ENCODE measurements at places on chromosomes 7 and 10.

GRCh38 chr7:131462059-131462458 is 94.4 kb downstream of the PODXL start:
- no peak for DNase-seq

DNA sequence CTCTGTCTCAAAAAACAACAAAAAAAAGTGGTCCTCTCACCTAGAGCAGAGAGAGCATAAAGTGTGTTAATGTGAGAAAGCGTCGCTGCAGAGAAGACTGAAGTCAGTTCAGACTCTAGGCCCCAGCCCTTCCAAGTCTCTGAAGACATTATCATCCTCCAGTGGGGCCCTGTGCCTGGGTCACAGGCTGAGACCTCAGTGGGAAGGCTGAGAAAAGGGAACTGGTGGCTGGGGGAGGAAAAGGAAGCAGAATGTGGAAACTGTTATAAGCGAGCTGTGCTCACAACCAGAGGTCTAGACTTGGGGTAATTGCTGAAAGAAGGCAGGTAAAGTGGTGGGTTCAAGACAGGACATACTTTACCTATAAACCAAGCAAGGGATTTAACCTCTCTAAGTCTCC is 4.9 kb upstream of the RRP12 start:
- DNase-seq, result no peak

GRCh38 chr7:71145906-71146901 is 14.3 kb downstream of the GALNT17 start:
- DNase-seq, result no peak

DNA sequence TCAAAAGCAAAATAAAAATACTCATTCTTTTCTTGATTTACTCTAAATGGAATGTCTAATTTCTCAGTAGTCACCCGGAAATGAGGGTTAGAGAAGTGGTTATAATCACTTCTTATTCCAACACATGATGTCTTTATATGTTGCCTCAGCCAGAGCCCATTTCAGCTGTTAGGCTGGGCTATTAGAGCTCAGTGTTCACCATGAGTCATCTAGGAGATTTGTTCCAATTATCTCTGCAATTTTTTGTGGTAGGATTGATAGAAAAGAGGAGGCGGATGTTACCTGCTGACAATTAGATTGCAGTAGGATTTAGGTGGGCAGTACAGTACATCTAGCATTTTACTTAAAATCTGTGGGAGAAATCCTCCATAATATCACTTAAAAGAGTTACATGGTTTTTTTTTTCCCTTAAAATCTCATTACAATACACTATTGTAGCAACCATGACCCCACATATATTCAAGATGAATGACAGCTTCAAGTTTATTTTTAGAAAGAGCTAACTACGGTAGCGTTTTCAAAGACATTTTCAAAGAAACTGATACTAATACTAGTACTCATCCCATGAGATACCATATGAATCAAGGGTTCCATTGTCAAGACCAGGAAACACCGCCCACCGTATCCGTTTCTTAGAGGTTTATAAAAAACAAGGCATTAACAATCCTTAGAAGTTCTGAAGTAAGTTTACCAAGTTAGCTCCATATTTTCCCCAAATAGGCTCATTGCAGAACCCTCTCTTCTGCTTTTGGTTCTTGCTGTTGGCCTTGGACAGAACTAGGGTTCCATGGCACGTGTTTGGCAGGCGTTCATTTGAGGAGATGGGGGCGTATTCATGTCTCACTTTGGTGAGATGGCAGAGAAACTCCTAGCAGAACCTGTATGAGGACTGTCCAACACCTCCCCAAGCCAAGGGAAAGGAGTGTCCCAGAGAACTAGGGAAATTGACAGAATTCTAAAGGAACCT is 10.4 kb downstream of the CPA2 start:
- no peak for DNase-seq

GRCh38 chr10:96829029-96829773 is 2.9 kb upstream of the LCOR start:
- no peak for DNase-seq
